Renal cortical epithelial cell (primary cell): ENCODE measurements at places on chromosomes 7 and 10. TPM values are rescaled to one million over a fixed set of nuclear protein-coding genes. Genes with fewer than 3 reads are reported as not detected.

AEBP1 gene
- total RNA-seq, result 3.5 and 19.0 TPM in 2 replicates

C10orf105 gene
- not detected in 2 replicates for total RNA-seq

ABCB4 gene
- total RNA-seq, result 2.9 and 9.7 TPM in 2 replicates

TMEM213 gene
- total RNA-seq, result 1.2 TPM in 1 of 2 replicates, not detected in the other

NUTM2E gene
- not detected in 2 replicates for total RNA-seq

SPDYE2 gene
- 0.10 TPM in 1 of 2 replicates, not detected in the other for total RNA-seq

RBP4 gene
- total RNA-seq, result 2.1 and 5.8 TPM in 2 replicates

PTPRZ1 gene
- total RNA-seq, result not detected in 2 replicates

LIPM gene
- not detected in 2 replicates for total RNA-seq

CYP2C18 gene
- total RNA-seq, result 0.05 TPM in 1 of 2 replicates, not detected in the other

DNA sequence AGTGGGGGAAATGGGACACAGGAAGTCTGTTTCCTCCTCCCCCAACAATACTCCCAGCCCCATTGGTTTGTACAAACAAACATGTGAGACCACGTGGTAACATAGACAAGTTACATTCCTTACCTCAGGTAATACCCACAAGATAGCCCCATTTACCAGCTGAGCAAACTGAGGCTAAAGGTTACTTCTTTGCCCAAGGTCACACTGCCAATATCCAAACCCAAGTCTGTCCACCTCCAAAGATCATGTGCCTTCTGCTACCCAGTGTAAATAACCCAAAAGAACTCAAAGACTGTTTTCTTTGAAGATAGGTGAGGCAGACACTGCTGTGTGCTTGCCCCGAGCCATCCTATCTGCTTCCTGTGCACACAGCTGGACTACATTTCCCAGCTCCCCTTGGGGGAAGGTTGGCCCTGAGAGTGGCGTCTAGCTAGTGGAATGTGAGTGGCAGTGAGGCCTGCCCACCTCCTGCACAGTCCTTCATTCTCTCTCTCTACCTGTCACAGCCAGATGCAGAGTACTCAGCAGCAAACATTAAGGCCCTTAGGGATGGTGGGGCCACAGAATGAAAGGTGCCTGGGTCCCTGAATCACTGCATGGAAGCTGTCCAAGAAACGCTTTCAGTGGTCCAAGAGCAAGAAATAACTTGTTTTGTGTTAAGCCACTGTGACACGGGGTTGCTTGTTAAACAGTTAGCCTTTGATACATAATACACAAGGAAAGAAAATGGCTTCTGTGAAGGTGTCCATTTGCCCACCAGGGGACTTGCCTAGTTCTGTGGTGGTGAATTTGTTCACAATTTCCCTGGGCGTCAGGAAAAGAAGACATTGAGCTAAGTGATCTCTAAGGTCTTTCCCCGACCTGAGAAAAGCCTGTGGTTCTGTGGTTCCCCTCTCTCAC lies 257.7 kb upstream of the NFE2L3 start:
- peak; percentile 37 for DNase-seq

GRCh38 chr10:24616536-24616935 lies 107.2 kb downstream of the ARHGAP21 start:
- DNase-seq, result no peak

DNA sequence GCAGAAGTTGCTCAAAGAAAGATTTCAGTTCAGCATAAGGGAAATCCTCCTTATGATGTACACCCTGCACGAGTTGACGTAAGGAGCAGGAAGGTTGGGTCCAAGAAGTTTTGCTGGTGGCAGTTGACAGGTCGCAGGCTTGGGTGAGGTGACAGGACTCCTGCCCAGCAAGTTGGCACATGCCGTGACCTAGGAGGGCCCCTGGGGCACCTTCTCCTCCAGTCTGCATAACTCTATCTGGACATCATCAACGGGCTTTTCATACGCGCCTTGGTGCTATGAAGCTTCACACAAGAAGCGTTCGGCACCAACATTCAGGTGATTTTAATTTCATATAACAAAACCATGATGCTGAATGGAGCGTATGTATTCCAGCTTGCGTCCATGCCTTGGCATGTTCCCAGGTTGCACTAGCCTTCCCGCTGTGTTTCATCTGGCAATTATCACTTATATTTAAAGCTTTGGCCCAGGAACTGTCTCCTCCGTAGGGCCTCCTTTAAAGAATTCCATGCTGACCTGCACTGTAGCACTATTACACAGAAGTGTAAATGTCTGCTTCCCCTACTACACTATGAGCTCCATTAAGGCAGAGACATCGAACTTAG lies 651.6 kb upstream of the FOXK1 start:
- no peak for DNase-seq

DNA sequence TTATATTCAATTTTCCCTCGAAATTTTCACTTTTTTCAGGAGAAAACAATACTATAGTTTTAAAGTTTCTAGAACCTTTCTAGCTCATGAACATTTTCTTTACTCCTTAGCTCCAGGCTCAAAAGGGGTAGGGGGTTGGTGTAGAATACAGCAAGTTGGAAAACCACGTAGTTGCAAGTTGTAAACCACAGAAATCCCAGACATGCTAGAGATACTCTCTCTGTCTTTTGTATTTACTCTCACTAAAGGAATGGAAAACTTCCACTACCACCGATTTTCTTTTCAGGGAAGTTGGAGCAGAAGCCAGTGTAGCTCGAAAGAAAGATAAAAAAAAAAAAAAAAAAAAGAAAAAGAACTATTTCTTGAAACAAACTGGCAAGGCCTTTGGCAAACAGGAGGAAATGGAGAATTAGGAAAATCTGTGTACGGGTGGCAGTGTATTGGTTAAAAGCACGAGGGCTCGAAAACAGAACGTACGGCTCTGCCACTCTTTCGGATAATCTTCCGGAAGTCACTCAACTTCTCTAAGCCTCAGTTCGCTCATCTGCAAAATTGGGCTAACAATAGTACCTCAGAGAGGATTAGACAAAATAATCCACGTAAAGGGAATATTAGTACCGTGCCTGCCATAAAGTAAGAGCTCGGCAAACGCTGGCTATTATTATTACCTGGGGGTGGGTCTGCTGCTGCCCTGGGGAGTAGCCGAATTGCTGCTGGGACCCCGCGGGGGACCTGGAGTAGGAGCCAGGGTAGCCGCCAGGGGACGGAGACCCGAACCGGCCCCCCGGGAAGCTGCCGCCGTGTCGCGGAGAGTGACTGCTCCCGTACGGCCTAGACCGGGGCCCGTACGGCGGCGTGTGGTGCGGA lies 628 bp downstream of the MPLKIP start:
- DNase-seq, result no peak

DNA sequence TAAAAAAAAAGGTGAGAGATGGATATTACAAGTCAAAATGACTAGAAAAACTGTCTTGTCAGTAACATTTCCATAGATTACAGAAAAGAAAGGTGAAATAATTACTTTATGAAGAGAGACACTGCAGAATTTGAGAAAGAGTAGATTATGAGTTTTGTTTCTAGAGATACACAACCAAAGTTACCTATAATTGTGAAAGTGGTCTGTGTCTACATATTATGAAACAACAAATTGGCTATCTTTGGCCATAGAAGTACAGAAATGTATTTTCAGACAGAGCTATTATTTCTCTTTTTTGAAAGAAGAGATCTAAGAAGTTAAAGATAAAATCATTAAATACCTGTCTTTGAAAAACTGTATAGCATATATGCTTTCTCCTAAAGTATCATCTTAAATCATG lies 30.1 kb downstream of the KCND2 start:
- no peak for DNase-seq

DNA sequence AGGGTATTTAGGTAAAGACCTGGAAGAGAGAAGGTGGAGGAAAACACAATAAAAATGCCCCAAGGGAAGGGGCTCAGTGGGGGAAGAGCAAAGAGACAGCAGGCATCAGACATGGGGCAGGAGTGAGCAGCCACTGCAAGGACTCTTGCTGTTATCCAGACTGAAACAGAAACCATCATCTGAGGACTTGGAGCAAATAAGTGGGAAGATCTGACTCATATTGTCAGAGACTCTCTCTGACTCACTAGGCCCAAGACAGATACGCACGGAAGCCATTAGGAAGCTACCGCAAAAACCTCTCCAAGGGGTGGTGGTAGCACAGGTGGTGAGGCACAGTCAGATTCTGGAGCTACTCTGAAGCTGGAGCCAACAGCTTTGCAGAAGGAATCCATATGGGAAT lies 110.7 kb downstream of the RNF32 start:
- peak; percentile 84 for DNase-seq

DNA sequence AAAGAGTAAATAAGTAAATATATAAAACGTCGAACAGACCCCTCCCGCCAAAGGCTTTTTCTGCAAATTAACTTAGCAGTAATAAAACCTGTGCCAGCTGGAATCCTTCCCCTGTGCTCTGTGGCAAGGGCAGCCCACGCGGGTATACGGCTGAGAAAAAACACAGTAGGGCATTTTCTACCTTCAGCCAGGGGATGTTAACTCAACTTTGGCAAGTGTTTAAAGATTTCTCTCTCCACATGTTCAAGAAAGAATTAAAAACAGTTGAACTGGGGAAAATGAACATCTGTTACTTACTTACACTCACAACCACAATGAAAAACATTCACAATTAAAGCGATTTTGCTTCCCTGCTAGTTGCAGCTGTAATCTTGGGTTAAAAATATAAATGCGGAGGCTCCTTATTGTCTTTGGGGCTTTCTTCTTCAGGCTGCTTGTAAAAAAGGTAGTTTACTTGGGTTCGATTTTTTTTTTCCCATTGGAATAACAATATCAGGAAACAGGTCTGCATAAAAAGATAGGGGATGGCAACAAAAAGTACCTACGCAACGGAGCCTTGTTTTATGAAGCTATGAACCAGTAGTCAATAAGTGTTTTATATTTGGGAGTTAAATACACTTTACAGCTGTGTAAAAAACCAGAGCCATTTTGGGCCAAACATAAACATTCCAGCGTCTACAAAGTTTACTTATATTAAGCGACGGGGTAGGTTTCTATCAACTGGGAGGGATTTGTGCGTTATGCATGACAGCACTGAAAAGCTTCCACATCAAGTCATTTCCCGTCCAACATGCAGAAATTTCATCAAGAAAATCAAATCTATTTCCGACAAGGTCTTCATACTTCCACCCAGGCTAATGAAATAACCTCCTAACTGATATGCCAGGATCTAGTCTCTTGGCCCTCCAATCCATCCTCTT lies 132.7 kb downstream of the TAX1BP1 start:
- DNase-seq, result peak; percentile 36

DNA sequence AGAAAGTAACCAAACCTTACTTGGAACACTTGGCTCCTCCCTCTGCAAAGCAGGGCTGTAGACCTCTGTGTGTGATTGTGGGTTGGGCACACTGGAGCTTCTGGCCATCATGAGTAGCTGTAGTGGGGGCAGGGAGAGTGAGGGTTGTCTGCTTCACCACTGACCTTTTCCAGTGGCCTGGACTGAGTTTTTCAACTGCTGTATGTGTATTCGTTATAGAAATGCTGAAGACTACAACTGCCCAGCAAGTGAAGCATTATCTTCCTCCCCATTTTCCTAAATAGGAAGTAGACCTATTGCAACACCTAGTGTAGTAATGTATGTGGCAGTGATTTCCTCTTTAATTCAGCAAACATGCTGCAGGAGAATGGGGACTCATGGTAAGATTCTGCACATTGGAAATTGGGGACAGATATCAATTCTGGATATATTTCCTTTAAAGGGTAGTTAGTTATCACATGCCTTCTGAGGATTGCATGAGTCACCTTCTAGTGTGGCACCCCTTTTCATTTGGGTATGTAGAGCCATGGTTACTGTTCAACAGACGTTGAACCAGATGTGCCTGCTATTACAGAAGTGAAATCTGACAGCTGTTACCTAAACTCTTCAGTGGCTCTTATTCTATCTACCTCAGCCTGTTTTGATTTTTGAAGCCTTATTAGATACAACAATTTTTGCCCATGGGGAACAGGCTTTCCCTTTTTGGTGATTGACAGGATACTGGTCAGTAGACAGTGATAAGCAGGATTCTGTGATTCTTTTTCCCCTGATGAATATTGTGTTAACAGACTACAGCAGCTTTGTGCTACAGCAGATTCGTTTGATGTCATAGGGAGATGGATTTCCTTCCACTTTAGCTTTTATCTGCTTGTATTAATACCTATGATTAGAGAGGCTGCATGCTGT lies 130.9 kb downstream of the SND1 start:
- DNase-seq, result peak; percentile 38

GRCh38 chr7:151461942-151462230 lies 21.9 kb upstream of the CRYGN start:
- DNase-seq, result no peak

GRCh38 chr10:112979927-112980326 lies 29.9 kb downstream of the TCF7L2 start:
- DNase-seq, result no peak

- no peak for DNase-seq
Observed at GRCh38 chr7:129771928-129772479, 160.5 kb downstream of the NRF1 start.

GRCh38 chr10:100184840-100185239 lies 989 bp downstream of the ERLIN1 start:
- DNase-seq, result no peak

DNA sequence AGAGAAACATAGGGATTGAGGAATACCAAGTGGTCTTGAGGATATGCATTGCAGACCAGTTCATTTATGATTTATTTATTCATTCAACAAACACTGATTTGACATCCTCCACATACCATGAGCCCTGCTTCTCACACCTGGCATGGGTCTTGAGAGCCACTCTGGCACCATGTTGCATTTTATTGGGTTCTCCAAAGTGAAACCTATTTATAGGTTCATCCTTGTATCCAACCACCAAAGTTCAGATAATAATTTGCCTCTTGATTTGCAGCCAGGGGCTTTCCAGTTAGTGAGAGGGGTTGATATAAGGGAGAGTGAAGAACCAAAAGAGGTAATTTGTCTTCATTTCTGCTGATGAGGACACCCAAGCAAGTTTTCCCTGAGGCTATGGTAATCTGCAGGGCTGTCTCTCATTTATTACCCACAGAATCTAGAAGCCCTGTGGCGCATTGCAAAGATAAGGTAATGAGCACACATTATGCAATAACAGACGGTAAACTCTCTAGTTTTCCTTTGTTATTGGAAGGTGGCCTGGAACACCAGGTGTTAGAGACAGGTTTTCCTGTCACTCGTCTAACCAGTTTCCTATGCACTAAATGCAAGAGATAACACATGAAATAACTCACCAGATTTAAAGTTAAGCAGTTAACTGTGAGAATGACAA lies 28.8 kb upstream of the ICA1 start:
- peak; percentile 26 for DNase-seq

DNA sequence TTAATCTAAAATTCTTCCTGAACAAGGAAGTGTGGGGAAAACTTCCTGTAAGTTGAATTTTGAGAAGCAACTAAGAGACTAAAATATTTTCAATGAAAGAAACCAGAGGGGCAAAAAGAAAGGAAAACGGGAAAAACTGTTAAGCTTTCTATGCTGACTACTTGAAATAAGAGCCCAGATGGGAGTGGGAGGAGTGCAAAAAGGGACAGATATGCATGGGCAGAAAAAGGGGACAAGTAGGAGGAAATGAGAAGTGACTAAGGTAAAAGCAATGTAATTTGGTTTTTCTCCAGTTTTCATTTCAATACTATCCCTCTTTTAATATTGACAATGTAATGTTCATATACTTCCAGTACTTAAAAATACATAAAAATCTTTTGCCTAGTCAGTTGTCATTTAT lies 11.1 kb downstream of the OGA start:
- no peak for DNase-seq

GRCh38 chr10:51377932-51378599 lies 303.8 kb downstream of the PRKG1 start:
- DNase-seq, result no peak
